ENCODE measurements at places on chromosomes 1 and 21.
A peak's percentile ranks its signal among the peaks of the same experiment; 100 is the strongest.

GRCh38 chr1:43275826-43276620, 6.2 kb downstream of the TMEM125 start:
- no peak for DNase-seq

- DNase-seq: no peak
These were observed 18.4 kb upstream of the PLEKHG5 start for GRCh38 chr1:6509919-6510291.

- DNase-seq: no peak
These were observed 2.2 kb downstream of the SOX13 start for GRCh38 chr1:204075139-204075521.

DNA sequence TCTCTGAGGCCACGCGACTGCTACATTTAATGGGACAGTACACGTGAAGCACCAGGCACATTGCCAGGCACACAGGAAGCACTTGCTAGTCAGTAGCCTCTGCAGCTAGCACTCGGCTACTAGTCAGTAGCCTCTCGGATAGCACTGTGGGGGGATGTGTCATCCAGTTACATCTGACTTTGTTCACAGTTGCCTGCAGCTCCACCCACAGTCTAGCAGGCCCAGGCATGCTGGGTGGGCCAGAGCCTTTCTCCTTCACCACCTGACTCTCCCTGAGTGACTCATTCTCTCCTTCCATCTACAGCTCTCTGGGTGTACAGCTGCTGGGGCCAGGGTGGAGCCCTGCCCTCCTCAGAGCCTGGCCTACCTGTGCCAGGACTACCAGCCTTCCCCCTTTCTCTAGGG, 51.5 kb downstream of the PTPRF start:
- no peak for DNase-seq

DNA sequence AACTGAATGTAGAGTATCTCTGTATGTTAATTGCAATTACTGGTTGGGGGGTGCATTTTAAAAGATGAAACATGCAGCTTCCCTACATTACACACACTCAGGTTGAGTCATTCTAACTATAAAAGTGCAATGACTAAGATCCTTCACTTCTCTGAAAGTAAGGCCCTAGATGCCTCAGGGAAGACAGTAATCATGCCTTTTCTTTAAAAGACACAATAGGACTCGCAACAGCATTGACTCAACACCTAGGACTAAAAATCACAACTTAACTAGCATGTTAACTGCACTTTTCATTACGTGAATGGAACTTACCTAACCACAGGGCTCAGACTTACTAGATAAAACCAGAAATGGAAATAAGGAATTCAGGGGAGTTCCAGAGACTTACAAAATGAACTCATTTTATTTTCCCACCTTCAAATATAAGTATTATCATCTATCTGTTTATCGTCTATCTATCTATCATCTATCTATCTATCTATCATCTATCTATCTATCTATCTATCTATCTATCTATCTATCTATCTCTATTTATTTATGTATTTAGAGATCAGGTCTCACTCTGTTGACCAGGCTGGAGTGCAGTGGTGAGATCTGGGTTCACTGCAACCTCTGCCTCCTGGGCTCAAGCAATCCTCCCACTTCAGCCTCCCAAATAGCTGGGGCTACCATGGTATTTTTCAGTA, 47.8 kb downstream of the CHML start:
- no peak for DNase-seq

DNA sequence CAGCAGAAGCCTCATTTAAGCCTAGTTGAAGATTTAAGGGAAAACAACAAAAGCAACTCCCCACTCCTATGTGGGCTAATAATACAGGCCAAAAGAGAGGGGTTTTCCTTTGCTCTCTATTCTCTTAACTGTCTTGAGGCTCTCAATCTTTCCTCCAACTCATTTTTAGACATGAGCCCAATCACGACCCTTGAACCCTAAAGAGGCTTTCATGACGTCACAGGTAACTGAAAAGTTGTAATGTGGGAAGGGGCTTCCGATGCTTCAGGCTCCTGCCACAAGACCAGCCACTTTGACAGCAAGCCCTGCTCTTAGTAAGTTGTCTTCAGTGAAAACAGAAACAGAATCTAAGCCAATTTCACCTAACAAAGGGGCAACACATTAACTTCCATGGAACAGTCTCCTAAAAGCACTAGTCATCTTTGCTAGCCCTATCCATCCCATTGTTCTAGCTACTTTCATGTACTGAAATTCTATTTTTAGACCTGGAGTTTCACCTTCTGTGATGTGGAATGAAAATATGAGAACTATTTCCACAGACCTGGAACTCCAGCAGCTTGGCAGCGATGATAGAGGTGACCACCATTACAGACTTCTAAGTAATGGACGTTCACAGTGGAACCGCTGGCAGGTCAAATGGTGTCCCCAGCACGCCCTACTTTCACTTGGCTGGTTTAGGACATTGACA, 36.3 kb downstream of the GPR161 start:
- DNase-seq: no peak

DNA sequence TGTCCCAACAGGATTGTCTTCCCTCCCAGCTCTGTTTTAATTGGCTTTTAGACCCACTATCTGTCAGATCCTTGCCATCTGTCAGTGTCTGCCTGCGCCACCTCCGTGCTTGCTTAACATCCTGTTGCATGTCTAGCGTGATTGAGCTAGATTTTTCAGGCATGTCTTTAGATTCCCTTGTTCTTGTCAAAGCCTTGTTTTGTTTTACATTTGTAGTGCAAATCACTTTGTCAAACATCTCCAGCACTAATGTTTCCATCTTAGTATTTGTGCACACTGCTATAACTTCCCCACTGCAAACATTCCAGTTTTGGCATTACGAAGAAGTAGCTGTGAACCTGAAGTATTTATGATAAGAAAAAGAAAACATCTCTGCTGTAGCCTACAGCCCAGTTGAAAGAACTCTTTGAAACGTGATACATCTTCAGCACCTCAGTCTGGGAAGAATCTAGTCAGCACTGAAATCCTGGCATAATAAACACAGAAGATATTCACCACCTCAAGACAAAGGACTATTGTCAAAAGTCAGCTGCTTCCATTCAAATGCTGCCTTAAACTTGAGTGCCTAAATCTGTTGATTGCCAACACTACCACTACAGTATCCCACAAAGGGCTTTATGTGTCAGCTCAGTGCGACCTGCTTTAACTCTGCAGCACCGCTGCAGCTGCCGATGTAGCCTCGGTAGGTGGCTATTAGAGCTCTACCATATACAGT, 105.0 kb downstream of the FNBP1L start:
- no peak for DNase-seq

DNA sequence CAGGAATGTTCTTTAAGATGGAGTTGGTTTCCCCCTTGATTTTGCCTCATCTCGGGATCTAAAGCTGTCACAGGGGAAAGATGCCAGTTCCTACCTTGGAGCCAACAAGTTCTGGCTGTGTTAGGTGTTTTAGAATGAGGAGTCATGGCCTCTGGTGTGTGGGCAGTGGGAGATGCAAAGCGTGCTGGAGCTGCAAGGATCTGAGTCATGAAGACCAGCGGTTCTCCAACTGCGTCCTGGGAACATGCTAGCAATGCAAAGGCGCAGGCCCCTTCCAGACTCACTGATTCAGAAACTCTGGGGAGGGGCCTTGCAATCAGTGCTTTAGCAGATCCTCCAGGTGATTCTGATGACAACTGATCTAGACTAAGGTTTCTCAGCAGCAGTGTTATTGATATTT, 109.1 kb downstream of the UCK2 start:
- no peak for DNase-seq

GRCh38 chr1:25914074-25914995, 8.1 kb upstream of the STMN1 start:
- DNase-seq: no peak

GRCh38 chr1:202214089-202214843, 20.7 kb downstream of the LGR6 start:
- DNase-seq: no peak

DNA sequence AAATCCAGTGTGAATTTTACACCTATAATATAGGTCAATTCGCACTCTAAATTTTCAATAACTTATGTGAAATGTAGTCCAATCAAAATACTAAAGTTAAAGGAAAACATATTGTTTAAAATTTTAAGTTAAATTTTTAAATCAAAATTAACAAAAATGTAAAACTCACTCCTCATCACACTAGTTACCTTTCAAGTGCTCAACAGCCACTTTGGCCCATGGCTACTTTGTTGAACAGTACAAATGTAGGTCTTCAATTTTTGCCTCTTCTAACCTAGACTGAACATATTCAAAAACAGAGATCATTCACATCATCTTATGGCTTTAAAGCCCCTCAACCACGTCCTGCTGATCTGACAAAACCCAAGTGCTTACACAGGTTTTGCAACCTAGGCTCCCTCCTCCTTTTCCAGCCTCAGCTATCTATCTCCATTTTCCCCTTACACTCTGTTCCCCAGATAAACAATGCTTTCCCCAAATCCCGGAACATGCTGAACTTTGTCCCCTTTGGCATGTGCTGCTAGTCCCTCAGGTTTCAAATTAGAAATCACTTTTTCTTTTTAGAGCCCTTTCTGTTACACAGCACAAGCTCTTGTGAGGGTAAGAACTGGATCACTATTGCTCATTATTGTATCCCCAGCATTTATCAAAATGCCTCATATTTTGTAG, 110.6 kb downstream of the AKT3 start:
- DNase-seq: no peak

- DNase-seq: no peak
These were observed 7.7 kb downstream of the ABCG1 start for GRCh38 chr21:42226626-42227025.

DNA sequence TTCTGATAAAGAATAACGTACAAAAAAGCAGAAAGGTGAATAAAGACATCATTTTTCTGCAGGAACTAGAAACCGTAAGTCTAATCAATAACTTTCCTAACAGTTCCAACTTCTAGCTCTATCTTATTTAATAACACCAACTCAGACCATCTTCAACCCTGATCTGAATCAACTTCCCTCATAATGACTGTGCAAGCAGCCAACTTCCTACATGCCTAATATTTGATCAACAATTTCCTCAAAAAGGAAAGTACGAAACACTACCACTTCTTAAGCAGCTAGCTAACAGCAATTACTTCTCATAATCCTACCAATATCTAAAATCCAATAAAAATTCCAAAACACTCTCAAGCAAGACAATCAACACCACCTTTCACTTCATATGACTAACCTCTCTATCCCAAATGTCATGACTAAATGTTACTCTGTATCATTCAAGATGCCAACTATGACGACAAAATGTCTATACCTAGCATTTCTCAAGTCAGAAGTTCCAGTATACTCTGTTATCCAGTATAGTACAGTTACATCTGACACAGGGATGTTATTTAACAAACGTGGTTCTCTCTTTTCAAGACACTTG, 1.7 kb downstream of the COP1 start:
- DNase-seq: no peak

- no peak for DNase-seq
These were observed 146.6 kb downstream of the TLR5 start for GRCh38 chr1:222996310-222996975.

- no peak for DNase-seq
These were observed 50.2 kb upstream of the LHX8 start for GRCh38 chr1:75083848-75084514.

GRCh38 chr1:226643611-226644540, 95.2 kb downstream of the ITPKB start:
- DNase-seq: peak; percentile 50

DNA sequence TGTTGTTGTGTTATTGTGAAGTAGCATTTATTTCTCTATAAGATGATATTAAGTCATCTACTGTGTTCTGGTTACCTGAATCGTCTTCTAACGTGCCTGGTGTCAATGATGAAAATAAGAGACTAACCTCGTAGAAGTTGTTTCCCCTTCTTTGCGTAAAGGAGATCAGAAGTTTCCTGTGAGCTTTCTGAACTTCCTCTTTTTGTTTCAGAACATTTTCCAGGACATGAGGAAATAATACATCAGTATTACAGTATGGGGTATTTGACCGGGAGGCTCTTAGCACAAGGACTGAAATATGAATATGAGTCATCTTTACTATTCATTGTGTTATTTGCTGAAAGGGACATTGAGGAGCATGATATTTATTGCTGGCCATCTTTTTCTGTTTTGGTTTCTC, 1.3 kb downstream of the ST6GALNAC3 start:
- no peak for DNase-seq
